Activated T-cell treated with anti-CD3 and anti-CD28 coated beads, Interleukin-2, amount 50 U/mL, for 48 hours (primary cell): ENCODE measurements at places on chromosomes 2 and 18.

DNA sequence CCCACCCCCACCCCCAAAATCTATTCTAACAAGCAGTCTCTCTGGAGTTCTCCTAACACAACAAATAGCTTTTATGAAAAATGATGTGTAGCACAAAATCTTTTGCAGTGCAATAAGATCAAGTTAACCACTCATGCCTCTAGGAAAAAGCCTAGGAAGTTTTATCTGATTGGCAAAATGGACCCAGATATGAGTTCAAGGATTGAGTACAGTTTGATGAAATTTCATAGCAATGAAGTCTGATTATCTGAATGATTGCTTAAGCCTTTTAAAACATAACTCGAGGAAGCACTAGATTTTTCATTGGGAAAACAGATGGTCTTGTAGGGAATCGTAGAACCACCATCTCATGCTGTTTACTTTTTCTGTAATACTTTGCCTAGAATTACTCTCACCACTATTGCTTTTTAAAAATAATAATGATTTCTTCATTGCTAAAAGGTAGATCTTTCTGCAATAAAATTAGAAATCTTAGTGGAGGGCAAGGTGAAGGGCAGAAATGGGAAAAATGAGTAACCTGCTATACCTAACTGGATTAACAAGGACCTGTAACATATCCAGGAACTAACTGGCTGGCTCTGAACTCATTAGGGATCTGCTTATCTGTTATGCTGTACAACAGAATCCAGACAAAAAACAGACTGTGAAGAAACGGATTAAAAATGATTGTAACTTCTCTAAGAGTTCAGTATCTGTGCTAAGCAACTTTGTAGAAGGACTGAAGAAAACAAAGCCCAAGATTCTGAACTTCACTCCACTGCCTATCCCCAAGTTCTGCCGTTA is 73.7 kb upstream of the ETAA1 start:
- no peak for DNase-seq

GRCh38 chr2:104853534-104854497 is at the start of gene POU3F3:
POU3F3 (plus strand) TSS chr2:104854115; CDS start chr2:104855511, 1,396 bp downstream.
- peak; percentile 68 for DNase-seq

- DNase-seq = peak; percentile 27
Measured at GRCh38 chr18:49447810-49448745, 12.4 kb downstream of the DYM start.

- DNase-seq = no peak
Measured at GRCh38 chr18:6795307-6795706, 65.8 kb downstream of the ARHGAP28 start.

GRCh38 chr2:179265082-179265510 is 464 bp upstream of the SESTD1 start:
- DNase-seq = no peak
